Naive thymus-derived CD8-positive, alpha-beta T cell (primary cell): ENCODE measurements at places on chromosomes 3 and 15. TPM values are rescaled to one million over a fixed set of nuclear protein-coding genes. Genes with fewer than 3 reads are reported as not detected.

GRCh38 chr3:42492508-42493080 lies 9.8 kb upstream of the VIPR1 start:
- no peak for DNase-seq

The SEMA3F gene
- not detected for total RNA-seq

- no peak for DNase-seq
Observed at GRCh38 chr15:41773729-41774061, 589 bp upstream of the MAPKBP1 start.

The CPLX3 gene
- 0.44 TPM for total RNA-seq

GRCh38 chr3:20055020-20055775 lies 15.0 kb downstream of the KAT2B start:
- no peak for DNase-seq

The HTR3E gene
- total RNA-seq, result not detected

GRCh38 chr3:45055032-45055410 lies 28.9 kb downstream of the CLEC3B start:
- no peak for DNase-seq

DNA sequence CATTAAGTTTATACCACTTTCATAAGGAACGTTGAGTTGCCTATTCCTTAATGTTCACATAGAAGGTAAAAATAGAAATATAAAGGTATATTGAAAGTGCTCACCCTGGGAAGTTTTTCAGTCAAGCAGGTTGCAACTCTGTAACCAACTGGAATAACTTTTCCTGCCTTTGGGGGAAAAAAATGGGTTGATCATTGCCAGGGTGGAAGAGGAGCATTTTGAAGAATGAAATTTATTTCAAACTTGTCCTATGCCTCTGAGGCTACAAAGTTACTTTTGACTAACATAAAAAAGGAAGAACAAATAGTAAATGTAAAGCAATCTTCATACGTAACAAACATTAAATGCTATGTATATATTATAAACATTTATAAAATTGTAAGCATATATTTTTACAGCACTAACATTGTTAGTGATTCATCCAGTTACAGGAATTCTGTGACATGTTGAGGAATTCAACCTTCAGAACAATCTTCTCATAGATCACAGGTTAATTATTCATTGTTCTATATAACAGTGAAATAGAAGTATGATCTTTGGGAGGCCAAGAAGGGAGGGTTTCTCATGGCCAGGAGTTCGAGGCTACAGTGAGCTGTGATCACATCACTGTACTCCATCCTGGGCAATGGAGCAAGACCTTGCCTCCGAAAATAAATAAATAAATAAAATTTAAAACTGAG lies 13.5 kb downstream of the EFHB start:
- no peak for DNase-seq
